ENCODE measurements at places on chromosomes 6 and 20. TPM values are rescaled to one million over a fixed set of nuclear protein-coding genes. Genes with fewer than 3 reads are reported as not detected.

The PRKN gene
- 0.52 TPM for total RNA-seq

DNA sequence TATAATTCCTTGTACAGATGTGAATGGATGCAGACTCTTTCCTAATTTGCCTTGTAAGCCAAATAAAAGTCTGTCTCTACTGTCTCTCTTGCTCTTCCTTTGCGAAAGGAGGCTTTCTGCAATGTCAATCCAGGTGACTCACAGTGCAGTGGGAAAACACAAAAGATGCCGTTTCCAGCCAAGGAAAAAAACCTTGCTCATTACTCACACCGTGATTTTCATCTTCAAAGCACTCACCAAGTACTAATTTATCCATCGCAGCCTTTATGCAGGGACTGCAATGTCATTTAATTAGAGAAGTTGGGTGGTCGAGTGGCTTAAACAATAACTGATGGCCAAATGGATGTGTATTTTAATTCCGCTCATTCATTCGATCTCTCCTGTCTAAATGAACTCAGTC is 23.8 kb downstream of the SAYSD1 start:
- no peak for DNase-seq

GRCh38 chr6:108839083-108839642 is 9.1 kb upstream of the ARMC2 start:
- no peak for DNase-seq

GRCh38 chr6:24140591-24140990 is 14.6 kb downstream of the NRSN1 start:
- DNase-seq, result no peak

- DNase-seq, result no peak
Measured at GRCh38 chr6:10531942-10532341, 10.8 kb downstream of the GCNT2 start.

DNA sequence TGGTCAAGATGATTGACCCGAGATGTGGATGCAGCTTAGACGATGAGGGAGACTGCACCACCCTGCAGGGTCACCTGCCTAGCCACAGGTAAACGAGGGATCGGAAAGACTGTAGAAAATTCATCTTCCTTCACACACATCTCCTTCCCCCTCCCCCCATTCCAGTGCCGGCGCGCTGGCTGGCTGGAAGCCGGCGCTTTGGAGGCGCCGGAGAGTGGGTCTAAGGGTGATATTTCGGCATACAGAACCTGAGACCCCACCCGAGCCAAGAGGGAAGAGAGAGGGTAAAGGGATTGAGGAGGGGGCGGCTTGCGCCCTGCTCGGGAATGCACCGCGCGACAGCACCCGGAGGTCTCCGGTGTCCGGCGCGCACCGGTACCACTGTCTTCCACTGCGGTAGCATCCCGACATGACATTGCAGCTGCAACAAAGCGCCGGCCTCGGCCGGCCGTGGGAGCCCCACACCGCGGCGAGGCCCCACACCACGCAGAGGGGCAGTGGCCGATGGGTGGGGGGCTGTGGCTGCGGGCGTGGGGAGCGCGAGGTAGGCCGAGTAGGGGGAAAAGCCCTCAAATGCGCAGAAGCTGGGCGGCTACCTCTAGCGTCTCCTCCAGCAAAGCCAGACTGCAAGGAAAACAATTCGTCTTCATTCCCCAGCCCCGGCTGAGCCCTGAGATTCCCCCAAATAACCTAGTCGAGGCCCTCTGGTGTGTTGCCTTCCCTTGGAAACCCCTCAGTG is 984 bp downstream of the TNFRSF21 start:
- DNase-seq, result peak; percentile 11

The GNAS-AS1 gene
- total RNA-seq, result 1.0 TPM

The SAMD5 gene
- total RNA-seq, result not detected

- no peak for DNase-seq
Measured at GRCh38 chr6:158622545-158623190, 21.9 kb downstream of the DYNLT1 start.

GRCh38 chr20:17594443-17594842 is 24.6 kb downstream of the DSTN start:
- no peak for DNase-seq

The KCNG1 gene
- total RNA-seq, result 1.2 TPM

DNA sequence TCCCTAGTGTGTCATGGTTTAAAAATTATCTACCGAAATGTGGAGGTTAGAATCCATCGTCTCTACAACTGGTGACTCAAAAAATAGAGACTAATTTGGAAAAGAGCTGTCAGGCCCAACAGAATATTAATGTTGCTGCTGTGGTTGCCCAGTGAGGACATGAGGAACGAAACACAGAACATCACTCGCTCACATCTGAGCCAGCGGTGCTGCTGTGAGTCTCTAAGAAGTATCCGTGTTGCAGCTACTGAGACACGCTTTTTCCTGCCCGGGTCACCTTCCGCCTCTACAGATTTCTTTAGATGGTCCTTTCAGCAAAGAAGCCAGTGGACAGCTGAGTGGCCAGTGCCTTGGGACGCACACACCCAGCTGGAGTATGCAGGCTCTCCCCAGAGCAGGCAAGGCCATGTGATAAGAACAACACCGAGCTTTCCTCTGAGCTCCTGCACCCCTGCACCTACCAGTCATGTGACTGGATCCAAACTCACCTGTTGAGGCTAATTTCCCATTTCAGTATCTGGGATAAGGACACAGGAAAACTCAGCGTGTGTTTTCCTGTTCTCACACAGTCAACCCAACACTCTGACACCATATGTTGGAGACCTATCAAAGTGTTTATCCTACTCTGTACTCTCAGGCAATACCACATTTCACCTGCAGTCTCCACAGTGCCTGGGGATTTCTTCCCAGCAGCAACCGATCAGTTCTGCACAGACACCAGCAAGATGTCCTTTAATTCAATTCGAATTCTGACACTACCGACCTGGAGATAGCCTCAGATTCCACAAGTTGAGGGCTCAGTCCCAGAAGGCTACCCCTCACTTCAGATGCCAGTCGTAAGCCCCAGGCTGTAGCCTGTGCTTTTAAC is 119.0 kb upstream of the RPS6KA2 start:
- DNase-seq, result no peak

GRCh38 chr6:114315831-114316595 is 26.8 kb downstream of the HS3ST5 start:
- DNase-seq, result no peak

DNA sequence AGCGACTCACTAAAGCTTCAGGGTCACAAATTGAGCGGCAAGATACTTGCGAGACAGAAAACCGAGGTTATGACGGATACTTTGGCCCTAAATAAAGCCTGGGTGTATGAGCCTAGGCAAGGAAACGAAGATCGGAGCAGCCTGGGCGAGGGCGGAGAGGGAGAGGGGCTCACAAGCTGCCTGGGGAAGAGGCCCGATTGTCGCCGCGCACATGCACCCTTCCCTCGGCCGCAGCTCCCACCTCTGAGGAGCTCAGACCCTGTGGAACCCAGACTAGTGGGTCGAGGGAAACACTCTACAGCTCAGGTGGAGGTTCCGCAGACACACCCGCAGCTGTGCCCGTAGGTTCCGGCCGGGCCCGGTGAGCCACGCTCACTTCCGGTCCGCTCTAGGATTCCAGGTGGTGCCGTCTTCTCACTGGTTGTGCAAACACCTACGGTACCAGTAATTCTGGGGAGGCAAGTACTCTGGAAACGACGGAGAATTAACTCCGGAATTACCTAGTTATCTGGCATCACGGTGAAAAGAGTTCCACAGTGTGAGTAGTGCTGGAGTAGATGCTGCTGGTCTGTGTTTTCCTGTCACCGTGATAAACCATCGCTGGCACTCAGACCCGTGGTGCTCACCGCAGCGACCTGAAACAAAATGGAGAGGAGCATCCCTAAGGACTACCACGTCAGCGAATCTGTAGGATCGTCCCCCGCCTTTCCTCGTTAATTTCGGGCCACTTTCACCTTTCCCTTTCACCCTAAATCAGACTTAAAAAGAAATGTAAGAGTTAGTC is 61.5 kb downstream of the GPX5 start:
- peak; percentile 76 for DNase-seq

DNA sequence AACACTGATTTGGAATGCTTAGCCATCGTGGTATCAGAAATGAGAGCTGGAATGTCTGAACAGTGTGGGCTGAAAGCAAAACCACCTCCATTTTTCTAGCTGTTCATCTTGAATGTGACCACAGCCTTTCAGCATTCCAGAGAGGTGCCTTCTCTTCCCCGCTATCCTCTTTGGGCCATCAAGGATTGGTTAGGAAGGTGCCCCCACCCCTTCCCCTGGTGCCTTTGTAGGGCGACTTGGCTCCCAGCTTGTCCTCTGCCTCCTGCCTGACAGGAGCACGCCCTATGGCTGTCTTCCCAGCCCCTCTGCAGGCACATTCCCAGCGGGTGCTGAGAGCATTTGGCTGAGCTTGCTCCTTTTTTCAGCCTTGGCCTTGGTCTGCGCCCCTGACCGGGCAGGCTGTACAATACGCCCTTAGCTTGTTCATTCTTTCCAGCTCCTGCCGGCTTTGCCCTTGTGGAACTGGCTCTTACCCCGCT is 97.5 kb downstream of the ARMC2 start:
- no peak for DNase-seq

The EDN1 gene
- total RNA-seq, result not detected

The NKX2-2 gene
- total RNA-seq, result not detected

GRCh38 chr6:143049611-143050010 is 11.1 kb upstream of the AIG1 start:
- no peak for DNase-seq

DNA sequence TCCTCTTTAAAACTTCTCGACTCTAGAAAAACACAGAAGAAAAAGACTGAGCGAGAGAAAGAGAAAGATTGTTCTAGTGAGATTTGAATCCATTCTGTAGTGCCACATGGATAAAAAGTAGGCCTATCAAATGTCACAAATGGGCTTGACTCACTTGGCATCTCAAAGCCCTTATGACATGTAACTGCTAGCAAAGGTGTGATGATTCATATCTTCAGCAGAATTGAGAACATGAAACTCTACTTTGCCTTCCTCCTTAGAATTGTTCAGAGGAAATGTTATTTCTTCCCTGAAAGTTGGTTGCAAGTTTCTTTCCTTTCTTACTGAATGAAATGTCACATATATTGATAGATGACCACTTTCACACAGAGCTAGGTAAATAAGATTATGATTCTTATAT is 40.4 kb upstream of the DUSP22 start:
- no peak for DNase-seq

DNA sequence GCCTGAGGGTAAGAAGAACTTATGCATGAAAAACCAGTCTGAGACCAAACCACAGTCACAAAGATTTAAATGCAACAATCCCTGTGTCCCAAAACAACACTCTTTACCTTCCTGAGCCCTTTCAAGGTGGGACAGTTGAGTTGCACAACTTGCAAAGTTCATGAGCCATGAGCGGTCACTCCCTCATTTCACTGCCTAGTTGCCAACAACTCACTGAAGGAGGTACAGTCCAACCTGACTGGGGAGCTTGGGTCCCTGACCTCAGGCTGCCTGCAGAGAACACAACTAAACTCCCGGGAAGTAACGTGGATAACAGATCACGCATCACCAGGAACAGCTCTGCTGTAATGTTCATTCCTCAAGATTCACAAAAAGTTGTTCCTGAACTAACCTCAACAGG is 69.4 kb downstream of the MBOAT1 start:
- no peak for DNase-seq

- DNase-seq, result no peak
Measured at GRCh38 chr6:55212156-55212555, 37.8 kb downstream of the HCRTR2 start.

GRCh38 chr20:10784554-10785183 is 110.9 kb upstream of the JAG1 start:
- no peak for DNase-seq

The PPP1R3D gene
- total RNA-seq, result 4.0 TPM

The MCCD1 gene
- total RNA-seq, result not detected

DNA sequence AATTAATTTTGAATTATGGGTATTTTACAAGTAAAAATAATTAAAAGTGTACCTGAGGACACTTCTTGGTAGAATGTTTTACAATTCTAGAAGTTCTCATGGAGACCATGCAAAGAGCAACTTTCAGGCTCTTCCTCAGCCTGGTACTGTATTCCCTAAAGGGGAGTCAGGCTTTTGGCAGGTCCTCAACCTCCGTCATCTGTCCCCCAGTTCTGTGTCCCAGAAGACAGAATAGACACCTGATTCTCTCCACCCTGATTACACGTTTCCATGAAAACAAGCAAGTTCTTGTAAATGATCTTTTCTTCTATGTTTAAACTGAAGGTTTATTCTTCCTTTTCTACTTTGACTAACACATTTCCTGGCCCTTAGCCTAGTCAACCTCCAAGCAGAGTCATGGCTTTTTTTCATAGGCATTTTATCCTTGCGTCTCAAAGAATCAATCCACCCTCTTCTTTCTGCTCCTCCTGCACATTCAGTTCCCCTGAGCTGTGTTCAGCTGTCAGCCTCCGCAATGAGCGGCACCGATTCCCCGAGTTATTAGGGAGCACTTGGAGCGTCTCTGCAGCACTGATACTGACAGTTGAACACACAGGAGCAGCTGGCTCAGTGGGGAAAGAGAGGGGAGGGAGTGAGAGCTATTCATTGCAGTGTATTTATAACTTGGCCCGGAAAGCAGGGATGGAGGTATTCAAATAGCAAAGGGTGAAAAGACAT is 1082.4 kb upstream of the MAP3K7 start:
- no peak for DNase-seq

GRCh38 chr20:47215653-47216397 is 140.7 kb downstream of the ZMYND8 start:
- no peak for DNase-seq

DNA sequence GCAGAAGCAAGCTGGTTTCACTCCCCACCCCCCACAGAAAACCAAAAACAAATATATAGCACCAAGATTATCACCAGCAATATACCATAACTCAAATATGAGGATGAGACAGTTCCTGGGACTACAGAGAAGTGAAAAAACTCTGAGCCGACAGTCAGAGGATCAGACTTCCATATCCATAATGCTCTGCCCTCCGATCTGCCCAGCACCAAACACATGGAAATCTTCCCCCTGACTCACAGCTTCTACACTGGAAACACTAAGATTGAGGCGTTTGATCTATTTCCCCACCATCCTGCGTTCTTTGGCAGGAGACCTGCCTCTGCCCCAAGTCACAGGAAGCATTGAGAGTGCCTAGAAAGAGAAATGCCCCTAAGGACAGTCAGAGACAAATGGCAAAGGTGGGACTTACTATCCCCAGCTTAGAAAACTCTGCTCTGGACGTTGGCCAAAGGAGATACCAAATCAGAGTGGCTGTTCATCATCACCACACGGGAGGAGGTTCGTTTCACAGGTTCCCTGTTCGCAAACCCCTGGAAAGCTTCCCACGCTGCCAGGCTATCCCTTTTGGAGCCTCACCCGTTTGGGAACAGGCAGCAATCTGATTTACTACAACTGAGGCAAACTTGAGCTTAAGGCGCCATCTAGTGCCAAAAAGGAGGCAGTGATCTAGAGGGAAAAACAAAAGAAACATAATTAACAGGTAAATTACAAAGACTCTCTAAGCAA is 48.7 kb upstream of the SRSF6 start:
- DNase-seq, result no peak

DNA sequence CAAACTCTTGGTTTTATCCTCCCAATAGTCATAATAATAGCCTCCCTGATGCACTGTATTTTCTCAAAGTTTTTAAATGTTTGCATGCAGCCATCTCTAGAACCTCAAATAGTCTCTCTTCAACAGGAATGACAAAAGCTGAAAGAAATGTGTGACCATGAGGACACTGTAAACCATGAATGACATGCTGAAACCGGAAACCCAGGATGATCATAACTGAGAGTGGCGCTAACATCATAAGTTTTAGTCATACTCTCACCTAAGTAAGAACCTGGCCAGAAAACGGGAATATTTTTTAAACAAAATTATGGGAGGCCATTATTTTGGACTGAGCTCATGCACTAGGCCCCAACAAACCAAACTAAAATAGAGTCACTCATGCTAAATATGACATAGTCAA is 278.4 kb upstream of the STXBP5 start:
- no peak for DNase-seq

The CD40 gene
- total RNA-seq, result 4.6 TPM

The NRSN1 gene
- total RNA-seq, result not detected

The GPX5 gene
- total RNA-seq, result not detected

GRCh38 chr20:39067526-39068216 is 105.5 kb downstream of the DHX35 start:
- DNase-seq, result no peak

Measured in activated naive CD8-positive, alpha-beta T cell treated with anti-CD3 and anti-CD28 coated beads for 36 hours (primary cell).